ENCODE measurements at places on chromosomes 5 and 9. TPM values are rescaled to one million over a fixed set of nuclear protein-coding genes. Genes with fewer than 3 reads are reported as not detected.

The RANBP17 gene
- 6.0 TPM for total RNA-seq

The AMACR gene
- 12.7 TPM for total RNA-seq

The NR5A1 gene
- total RNA-seq, result not detected

The HTR4 gene
- not detected for total RNA-seq

The SH3RF2 gene
- total RNA-seq, result 6.2 TPM

The FOXD4L4 gene
- total RNA-seq, result not detected

The BHMT2 gene
- total RNA-seq, result not detected

The ACOT12 gene
- not detected for total RNA-seq

The ZNF622 gene
- total RNA-seq, result 76.9 TPM

The FAM151B gene
- total RNA-seq, result 2.3 TPM

The SHOC1 gene
- total RNA-seq, result not detected

The ANKRD31 gene
- total RNA-seq, result 0.26 TPM

The NUTM2F gene
- not detected for total RNA-seq

The CDKN2A gene
- 293 TPM for total RNA-seq

The PRSS3 gene
- 225 TPM for total RNA-seq

The TOR1B gene
- total RNA-seq, result 12.8 TPM

The LECT2 gene
- not detected for total RNA-seq

The LRRC19 gene
- total RNA-seq, result not detected

The FRRS1L gene
- not detected for total RNA-seq
